ENCODE measurements at places on chromosomes 3 and 15. TPM values are rescaled to one million over a fixed set of nuclear protein-coding genes. Genes with fewer than 3 reads are reported as not detected.

The CLDN16 gene
- 0.11 TPM for total RNA-seq

The LRRC31 gene
- total RNA-seq: not detected

The AMIGO3 gene
- total RNA-seq: not detected

The RLBP1 gene
- total RNA-seq: not detected

The WDR93 gene
- 0.34 TPM for total RNA-seq

The C15orf39 gene
- total RNA-seq: 62.2 TPM

The ALDH1L1 gene
- total RNA-seq: 1.2 TPM

- no peaks in the 10 kb centered on the region for H3K36me3 ChIP-seq
- no peaks in the 10 kb centered on the region for H3K27me3 ChIP-seq
- no peak for DNase-seq
- peaks cover 4% of the 10 kb centered on the region for H3K4me1 ChIP-seq
- H3K4me3 ChIP-seq: no peak overlapping the region
- H3K27ac ChIP-seq: no peak overlapping the region
Measured at GRCh38 chr3:160643994-160644393, 33.0 kb upstream of the ARL14 start.

- peak overlapping the region; percentile 33 for H3K4me3 ChIP-seq
- peak overlapping the region; percentile 78 for H3K27ac ChIP-seq
- H3K4me1 ChIP-seq: peaks cover 81% of the 10 kb centered on the region
- no peaks in the 10 kb centered on the region for H3K36me3 ChIP-seq
- DNase-seq: no peak
Measured at GRCh38 chr3:57160765-57161538, 4.2 kb downstream of the IL17RD start.

- no peak overlapping the region for H3K4me3 ChIP-seq
- H3K36me3 ChIP-seq: peaks cover 7% of the 10 kb centered on the region
- H3K4me1 ChIP-seq: peaks cover 3% of the 10 kb centered on the region
- H3K27me3 ChIP-seq: no peaks in the 10 kb centered on the region
- H3K27ac ChIP-seq: no peak overlapping the region
Measured at GRCh38 chr15:58369261-58369701, 62.5 kb upstream of the LIPC start.

GRCh38 chr3:2920103-2920502 is 190.1 kb downstream of the IL5RA start:
- H3K36me3 ChIP-seq: peaks cover 18% of the 10 kb centered on the region
- DNase-seq: no peak
- no peak overlapping the region for H3K4me3 ChIP-seq

DNA sequence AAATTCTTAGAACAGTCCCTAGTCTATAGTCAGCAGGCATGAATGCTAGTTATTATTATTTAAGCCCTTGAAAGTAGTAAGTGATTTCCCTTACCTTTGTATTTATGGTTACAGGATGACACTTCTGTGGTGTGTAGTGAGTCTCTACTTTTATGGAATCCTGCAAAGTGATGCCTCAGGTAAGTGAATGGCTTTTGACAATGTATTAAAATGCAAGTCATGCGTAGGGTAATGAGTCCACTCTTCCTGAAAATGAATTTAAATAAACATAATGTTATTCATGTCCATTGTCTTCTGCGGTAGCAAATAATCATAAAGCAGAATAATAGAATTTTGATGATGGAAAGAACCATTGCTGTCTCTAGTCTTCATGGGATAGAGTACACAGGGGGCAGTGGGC is 50.3 kb downstream of the IL1RAP start:
- no peak overlapping the region for H3K27ac ChIP-seq
- no peak overlapping the region for H3K4me3 ChIP-seq
- H3K36me3 ChIP-seq: peaks cover 2% of the 10 kb centered on the region
- no peaks in the 10 kb centered on the region for H3K27me3 ChIP-seq

DNA sequence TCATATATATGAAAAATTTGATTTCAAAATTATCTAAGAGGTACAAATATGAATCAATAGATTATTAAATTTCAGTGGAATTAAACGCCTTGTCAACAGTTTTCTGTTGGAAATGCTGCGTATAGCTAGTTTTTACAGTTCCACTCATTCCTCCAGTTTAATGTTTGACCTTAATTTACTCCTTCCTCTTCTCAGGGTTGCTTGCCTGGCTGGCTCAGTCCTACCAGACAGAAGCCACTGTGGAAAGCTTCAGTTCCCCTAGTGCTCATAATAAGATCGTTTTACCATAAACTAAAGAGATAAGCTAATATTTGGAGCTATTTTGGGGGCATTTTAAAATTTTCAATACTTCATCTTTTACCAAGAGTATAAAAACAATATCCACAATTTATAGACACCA is 22.8 kb downstream of the EMC7 start:
- H3K36me3 ChIP-seq: peaks cover 6% of the 10 kb centered on the region
- DNase-seq: no peak
- H3K27me3 ChIP-seq: peaks cover 2% of the 10 kb centered on the region
- H3K4me1 ChIP-seq: no peaks in the 10 kb centered on the region

DNA sequence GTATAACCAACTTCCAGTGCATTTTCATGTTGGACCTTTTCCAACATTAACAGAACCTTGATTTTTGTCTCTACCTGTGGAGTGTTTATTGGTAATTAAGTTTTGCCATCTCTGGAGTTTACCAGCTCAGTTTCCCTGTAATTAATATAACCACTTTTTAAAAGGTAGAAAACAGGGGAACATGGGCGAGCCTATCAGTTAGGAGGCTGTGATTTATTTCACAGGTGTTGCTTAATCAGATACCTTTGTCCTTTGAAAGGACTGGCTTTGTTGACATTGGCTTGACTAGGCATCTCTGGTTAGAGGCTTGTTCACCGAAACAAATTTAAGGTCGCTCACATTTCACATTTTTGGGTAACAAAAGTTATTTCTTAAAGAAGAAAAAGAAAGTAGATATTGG is 622 bp downstream of the NAALADL2 start:
- H3K4me1 ChIP-seq: peaks cover 55% of the 10 kb centered on the region
- no peak for DNase-seq
- peak overlapping the region; percentile 89 for H3K27ac ChIP-seq
- H3K36me3 ChIP-seq: no peaks in the 10 kb centered on the region

DNA sequence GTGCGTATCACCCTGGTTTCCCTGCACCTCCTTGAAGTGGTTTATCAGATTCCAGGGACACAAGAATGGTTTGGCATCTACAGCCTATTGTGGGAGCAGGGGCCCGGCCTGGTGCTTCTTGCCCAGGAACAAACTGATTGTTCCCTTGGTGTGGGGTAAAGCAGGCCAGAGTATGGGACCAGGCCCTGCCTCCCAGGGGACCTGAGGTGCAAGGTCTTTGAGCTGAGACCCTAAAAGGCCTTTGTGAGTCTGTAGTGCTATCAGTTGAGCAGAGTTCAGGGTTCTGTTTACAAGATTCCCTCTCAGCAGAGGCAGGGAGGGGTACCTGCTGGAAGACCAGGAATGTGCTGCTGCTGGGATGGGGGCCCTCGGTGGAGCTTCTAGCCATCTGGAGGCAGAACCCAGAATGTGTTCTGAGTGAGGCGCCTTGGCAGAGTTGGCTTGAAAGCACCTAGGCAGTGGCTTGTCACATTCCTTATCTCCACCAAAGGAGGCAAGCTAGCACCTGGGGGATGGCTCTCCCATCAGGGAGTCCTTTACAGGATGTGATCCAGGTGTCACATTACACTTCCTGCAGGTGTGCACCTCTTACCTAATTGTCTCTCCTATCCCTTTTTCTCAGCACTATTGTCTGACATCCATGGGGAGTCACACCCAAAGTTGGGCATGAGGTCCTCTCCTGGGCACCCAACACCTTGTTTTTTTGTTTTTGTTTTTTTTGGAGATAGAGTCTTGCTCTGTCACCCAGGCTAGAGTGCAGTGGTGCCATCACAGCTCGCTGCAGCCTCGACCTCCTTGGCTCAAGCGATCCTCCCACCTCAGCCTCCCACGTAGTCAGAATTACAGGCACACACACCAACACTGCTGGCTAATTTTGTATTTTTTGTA is 13.1 kb downstream of the FLNB start:
- H3K27ac ChIP-seq: peak overlapping the region; percentile 47
- no peak overlapping the region for H3K4me3 ChIP-seq
- no peak for DNase-seq
- H3K36me3 ChIP-seq: no peaks in the 10 kb centered on the region
- peaks cover 47% of the 10 kb centered on the region for H3K4me1 ChIP-seq

DNA sequence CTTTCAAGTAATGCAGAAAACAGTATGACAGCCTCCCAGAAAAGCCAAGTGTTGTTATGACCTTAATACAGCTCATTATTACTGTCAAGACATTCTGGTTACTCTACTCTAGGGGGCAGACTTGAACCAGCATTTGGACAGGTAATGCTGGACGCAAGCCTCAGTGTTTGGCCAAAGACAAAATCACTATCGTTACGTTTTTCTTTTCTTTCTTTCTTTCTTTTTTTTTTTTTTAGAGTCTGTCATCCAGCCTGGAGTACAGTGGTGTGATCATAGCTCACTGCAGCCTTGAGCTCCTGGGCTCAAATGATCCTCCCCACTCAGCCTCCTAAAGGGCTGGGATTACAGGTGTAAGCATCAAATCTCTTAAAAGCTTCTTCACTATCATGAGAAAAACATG is 29.4 kb upstream of the TMEM45A start:
- DNase-seq: no peak
- H3K4me3 ChIP-seq: no peak overlapping the region
- H3K27me3 ChIP-seq: peaks cover 8% of the 10 kb centered on the region
- H3K27ac ChIP-seq: no peak overlapping the region
- H3K36me3 ChIP-seq: no peaks in the 10 kb centered on the region

DNA sequence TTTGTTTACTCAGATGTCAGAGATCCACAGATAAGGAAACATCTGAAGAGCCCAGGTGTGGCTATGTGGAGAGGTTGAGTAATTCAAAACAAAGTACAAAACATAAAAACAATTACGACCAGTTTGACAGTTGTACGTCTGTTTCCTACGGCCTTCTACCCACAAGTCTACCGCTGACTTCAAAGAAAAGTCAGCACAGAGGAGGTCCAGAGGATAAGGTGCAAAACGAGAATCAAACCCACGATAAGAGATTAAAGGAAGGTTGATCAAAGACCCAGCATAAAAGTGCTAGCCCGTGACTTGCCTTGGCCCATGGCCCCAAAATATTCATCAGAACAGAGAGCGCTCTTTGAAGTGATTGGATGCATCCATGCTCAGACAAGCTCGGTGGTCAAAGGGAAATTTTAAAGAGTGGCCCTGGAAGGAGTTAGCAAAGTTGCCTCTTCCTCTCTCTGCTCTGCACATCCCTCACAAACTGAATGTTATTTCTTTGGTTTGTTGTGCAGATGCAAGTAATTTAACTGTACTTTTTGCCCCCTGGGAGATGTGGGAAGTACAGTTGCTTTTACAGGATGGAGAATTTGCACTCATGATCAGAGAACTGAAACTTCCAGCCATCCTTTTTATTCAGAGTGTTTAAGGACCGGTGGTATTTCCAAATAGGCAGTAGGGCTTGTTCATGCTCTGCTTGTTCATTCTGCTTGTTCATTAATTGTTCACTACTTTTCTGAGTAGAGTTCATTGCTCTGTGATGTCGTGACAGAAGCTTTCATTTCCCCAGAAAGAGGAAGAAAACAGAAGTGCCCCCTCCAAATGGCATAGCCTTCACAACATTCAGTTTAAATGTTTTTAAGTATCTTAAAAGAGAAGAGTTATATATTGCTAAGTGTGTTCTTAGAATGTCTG is 31.1 kb downstream of the MME start:
- DNase-seq: no peak
- no peak overlapping the region for H3K4me3 ChIP-seq
- H3K4me1 ChIP-seq: peaks cover 34% of the 10 kb centered on the region

DNA sequence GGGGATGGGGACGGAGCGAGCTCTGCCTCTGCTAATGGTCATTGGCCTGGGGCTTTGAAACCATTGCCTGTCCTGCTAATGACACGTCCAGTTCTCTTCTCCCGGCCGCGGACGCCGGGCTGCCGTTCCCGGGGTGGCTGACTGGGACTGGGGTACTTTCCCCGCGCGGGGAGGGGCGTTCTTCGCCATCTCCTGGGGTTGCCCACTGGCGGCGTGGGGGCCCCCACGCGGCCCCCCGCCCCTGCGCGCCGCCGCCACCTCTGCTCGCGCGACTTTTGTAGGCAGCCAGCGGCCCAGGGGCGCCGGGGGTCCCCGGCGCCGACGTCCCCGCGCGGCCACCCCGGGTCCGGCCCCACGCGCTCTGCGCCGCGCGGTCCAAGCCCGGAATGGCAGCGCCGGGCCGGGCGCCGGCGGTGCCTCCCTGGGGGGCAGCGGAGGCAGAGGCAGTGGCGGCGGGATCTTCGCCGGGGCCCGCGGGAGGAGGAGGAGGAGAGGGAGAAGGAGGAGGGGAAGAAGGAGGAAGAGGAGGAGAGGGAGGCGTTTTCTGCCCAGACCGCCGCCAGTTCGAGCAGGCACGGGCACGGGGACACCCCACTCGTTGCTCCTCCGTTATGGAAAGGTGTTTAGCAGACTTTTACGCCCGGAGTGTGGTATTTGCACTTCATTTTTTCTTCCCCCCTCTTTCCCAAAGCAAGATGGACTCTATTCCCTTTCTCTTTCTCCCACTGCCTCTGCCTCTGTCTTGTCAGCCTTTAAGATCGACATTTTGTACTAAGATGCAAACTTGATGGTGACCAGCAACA is 2.3 kb downstream of the BBX start:
- peak overlapping the region; percentile 96 for H3K4me3 ChIP-seq
- peak; percentile 56 for DNase-seq
- H3K36me3 ChIP-seq: peaks cover 14% of the 10 kb centered on the region
- H3K27me3 ChIP-seq: no peaks in the 10 kb centered on the region

DNA sequence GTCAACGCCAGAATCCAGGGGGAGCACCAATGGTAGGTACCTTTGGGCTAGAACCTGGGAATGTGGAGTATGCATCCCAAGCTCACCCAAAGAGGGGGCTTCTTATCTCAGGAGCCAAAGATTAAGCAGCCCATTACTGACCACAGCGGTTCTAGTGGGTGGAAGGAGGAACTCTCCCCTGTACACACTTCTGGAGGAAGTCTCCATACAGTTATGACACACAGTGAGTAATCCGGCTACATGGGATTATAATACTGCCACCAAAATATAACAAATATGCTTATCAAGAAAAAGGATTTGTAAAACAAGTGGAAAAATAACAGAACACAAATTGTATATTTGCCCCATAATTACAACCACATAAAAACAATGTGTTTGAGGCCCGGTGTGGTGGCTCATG is 8.4 kb downstream of the MYO1E start:
- no peak for DNase-seq
- H3K4me3 ChIP-seq: no peak overlapping the region
- no peaks in the 10 kb centered on the region for H3K27me3 ChIP-seq
- H3K27ac ChIP-seq: no peak overlapping the region

DNA sequence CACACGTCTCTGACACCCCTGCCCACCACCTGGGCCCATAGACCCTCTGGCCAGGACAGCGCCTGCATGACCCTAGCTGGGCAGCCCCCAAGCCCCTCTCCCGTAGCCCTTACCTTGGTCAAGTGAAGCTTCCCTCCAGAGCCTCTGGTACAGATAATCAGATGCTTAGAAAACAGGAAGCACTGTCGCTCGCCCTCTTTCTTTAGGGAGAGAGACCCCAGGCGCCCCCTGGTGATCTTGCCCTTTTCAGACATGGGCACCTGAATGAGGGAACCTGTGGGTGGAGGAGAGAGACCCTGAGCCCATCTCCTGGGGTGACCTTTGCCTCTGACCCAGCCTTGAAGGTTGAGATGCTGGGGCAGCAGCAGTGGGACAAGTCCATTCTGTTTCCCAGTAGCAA is 65.4 kb downstream of the RASGRF1 start:
- peaks cover 2% of the 10 kb centered on the region for H3K36me3 ChIP-seq
- no peak overlapping the region for H3K27ac ChIP-seq
- DNase-seq: no peak
- peaks cover 2% of the 10 kb centered on the region for H3K27me3 ChIP-seq
- no peaks in the 10 kb centered on the region for H3K4me1 ChIP-seq

- no peak overlapping the region for H3K4me3 ChIP-seq
- no peak overlapping the region for H3K27ac ChIP-seq
Measured at GRCh38 chr15:90829942-90830440, 38.4 kb upstream of the FURIN start.
